ENCODE measurements at places on chromosomes 3 and 15. TPM values are rescaled to one million over a fixed set of nuclear protein-coding genes. Genes with fewer than 3 reads are reported as not detected.

SCN5A gene
- 150 TPM for total RNA-seq

FOXB1 gene
- not detected for total RNA-seq

DNA sequence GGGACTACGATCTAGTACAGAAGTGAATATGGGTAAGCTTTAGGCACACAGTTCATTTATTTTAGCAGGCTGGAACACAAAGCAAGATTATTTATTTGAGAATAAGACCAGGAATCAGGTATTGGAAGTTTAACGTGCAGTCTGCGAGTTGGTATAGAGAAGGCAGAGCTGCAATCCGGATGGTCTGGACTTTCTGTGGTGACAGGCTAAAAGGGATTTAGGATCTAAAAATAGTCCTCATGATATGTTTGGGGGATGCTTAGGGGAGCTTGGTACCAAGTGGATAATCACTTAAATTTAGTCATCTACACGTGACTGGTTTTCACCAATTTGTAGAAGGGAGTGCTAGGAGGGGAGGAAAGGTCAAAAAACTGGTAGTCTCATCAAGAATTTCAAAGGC, 119.4 kb downstream of the DLG1 start:
- no peak for DNase-seq

- DNase-seq, result no peak
Observed at GRCh38 chr3:4986175-4986781, 7.0 kb downstream of the BHLHE40 start.

BRPF1 gene
- 12.0 TPM for total RNA-seq

DNA sequence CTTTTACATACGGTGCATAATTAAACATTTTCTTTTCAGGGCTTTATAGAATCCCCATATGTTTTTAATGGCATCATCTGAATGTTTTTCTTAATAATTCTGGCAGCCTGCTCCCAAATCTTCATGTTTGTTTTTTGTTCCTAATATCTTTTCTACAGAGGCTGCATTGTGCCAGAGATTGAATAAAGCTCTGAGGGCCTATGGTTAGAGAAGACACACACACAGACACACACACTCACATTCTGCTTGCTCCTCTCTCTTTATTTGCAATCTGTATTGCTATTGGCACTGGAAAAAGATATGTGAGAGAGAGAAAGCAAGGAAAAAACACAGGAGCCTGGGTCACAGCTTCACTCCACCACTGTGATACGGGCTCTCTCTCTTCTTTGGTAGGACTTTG, 136.0 kb downstream of the MECOM start:
- DNase-seq, result no peak

AHSG gene
- total RNA-seq, result not detected

DNA sequence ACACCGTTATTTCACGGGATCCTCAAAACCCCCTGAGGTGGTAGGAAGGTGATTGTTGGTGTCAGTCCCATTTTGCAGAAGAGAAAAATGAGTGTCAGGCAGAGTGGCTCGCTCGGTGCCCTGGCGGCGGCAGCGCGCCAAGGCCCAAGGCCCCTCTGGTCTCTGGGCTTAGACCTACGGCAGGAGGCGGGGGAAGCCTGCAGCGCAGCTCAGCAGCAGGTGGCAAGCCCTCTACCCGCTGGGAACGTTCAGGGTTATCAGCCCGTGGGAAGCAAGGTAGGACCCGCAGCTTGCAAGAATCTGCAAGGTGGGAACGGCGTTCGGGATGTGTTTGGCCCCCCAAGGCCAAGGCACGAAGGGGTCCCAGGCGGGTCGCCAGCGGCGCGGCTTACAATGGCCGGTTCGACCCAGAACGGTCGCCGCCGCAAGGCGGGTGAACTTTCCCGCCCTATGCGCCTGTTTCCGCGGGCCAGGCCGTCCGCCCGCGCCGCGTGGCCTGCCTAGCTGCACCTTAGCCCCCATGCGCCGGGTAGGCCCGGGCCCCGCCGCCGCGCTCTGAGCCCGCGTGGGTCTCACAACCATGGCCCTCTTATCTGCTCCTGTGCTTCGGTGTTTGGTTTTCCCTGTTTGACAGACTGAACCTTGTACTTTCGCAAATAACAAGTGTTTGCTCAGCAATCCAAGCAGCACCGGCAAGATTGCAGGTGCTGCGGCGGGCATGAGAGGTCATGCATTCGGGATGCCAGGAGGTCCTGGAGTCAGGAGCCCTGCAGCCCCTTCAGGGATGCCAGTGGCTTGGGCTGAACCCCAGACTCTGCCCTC, 39.7 kb downstream of the CCNL1 start:
- DNase-seq, result no peak

DNA sequence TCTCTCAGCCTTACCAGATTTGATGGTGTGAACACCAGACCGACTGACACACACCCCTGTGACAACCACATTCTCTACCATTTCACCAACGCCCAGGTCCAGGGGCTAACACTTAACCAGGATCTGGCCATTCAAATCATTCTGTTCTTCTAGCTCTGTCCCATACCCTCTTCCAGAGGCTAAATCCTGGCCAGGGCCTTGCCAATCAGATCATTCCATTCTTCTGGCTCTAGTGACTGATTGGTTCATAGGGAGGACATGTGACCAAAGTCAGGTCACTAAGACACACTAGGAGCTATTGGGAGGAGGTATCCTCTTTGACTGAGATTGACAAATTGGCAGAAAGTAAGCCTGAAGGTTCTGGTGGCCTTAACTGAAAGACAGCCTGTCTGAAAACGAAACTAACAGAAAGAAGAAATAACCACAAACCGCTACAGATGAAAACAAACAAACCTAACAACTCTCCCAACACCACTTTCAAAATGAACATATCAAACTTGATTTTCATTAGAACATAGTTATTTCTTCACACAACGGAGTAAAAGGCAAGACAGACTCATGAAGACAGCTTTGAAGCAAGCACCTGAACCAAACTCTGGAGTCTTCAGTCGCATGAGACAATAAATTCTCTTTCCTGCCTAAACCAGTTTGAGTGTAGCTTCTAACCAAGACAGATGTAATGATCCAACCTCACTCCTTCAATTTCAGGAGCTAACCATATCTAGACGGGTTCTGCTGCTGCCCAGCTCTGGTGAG, 68.5 kb downstream of the TRANK1 start:
- no peak for DNase-seq

DNA sequence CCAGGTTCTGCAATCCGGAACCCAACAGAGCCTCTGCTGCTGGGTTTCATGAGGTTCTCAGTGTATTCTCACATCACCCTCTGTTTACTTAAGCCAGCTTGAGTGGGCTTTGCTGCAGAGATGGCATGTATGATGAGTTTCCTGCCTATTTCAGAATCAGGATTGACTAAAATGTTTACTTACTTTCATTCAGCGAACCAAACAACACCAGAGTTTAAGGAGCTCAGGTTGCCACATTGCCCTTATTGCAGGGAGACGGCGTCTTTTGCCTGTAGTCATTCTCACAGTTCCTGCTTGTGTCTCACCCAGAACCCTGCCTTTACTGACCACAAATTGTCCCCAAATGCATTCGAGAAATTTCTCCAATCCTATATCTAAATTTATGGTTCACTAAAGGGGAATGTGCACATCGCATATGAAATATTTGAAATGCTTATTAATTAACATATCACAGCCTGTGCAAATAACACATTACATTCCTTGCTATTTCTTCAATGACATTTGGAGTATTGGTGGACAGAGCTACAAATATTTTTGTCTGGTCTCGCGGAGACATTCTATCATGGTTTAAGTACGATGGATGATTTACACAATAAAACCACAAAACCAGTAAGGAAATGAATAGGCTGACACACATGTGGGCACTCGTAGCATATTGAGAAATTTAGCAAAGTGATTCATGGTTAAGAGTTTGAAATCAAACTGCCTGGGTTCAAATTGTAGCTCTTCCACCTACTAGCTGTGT, 377.2 kb upstream of the CFAP20DC start:
- no peak for DNase-seq

DNA sequence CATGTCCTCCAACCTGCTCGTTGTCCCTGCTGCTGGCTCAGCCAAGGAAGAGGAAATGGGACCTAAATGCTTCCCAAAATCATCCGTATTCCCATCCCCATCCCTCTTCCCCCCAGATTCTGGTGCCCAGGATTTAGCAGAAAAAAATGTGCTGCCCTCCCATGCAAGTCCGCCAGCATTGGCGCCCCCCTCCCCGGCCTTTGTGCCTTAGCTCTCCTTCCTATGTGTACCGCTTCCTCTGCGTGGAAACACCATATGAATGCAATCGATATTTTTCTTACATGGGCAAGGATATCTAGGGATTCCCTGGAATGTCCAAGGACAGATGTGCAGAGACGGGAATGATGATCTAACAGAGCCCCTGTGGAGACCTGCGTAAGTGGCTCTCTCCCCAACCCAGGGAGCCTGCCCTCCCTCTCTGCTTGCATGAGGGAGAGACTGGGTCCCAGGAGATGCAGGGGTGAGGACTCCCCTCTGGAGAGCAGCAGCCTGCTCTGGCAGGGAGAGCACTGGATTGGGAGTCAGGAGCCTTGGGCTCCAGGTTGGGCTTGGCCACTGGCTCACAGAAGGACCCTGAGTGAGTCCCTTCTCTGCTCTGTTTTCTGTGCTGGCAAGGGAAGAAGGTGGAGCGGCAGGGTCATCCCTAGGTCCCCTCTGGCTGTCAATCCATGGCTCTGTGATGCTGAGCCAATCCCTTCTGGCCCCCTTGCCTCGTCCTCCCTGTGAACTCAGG, 227.2 kb downstream of the XXYLT1 start:
- DNase-seq, result no peak

GRCh38 chr3:146747928-146748327, 142.8 kb upstream of the PLSCR5 start:
- DNase-seq, result no peak

- DNase-seq, result no peak
Observed at GRCh38 chr3:16011376-16011775, 163.1 kb upstream of the GALNT15 start.

DNA sequence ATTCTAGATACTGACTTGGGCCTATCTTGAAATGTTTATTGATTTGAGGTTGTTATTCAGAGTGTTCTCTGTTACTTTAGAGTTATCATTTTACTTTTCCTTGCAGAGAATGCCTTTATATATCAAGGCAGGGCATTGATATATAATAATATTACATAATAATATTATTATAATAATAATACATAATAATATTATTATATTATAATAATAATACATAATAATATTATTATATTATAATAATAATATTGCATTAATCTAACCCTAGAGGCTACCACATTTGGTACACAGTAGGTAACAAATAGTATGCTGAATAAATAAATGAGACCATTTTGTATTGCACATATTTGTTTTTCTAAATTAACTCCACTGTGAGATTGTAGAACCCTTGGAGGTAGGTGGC, 216.3 kb downstream of the EFHB start:
- DNase-seq, result no peak

- no peak for DNase-seq
Observed at GRCh38 chr3:154971771-154972326, 108.3 kb upstream of the MME start.

DNA sequence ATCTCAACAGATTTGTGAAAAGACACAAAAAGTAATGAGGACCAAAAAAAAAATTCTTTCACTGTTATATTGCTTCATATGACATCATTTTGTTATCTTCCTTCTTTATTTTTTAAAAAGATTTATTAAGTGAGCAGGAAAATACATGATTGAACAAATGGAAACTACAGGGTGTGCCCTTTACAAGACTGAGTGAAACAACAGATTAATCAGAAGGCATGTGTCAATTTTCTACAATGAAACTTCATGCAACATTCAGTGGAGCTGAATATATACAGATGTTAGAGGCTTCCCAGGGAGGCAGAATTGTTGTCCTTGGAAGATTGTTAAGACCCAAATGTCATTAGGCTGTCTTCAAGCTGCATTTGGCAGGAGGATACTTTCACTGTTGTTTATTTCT, 28.4 kb upstream of the SLC2A2 start:
- DNase-seq, result no peak

LSM3 gene
- 13.5 TPM for total RNA-seq

DNA sequence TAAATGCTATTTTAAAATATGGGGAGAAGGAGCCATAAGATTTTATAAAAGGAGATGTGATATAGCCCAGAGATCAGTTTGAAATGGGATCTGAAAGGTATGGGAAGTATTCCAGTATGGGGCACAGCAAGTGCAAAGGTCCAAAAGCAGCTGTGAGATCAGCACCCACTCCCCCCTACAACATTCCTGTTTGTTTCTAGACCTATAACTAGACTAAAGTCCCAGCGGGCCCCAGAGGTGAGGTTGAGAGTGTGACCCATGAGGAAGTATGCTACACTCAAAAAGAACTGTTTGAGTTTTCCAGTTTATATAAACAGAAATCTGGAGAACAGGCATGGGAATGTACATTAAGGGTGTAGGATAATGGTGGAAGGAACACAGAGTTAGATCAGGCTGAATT, 152.5 kb downstream of the TBC1D5 start:
- DNase-seq, result no peak

- no peak for DNase-seq
Observed at GRCh38 chr3:69743975-69744906, 5.0 kb downstream of the MITF start.

- no peak for DNase-seq
Observed at GRCh38 chr3:122003112-122003511, 18.9 kb downstream of the ILDR1 start.

COMMD2 gene
- total RNA-seq, result 20.8 TPM

GRCh38 chr3:4322635-4323034, 19.5 kb downstream of the SETMAR start:
- DNase-seq, result no peak

GOLGA6L6 gene
- not detected for total RNA-seq

DNA sequence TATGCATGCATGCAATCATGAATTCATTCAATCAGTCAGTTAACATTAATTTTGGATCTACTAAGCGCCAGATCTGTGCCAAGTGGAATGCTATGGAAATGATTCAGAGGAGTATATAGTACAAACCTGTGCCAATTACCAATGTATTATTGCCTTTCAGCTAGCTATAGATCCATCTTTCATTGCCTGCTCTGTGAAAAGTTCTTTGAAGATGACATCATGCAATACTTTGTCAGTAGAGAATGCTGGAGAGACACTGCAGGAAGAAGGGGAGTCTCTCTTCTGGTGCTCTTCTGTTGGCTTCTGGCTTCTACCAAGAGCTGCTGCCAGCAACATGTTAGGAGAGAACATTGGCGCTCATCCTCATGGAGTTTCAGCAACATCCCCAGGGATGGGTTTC, 81.0 kb upstream of the LMCD1 start:
- DNase-seq, result no peak

- no peak for DNase-seq
Observed at GRCh38 chr3:152309031-152309430, 40.3 kb downstream of the MBNL1 start.

EEFSEC gene
- total RNA-seq, result 14.7 TPM

GRCh38 chr3:160941885-160942494, 163.2 kb downstream of the B3GALNT1 start:
- peak; percentile 41 for DNase-seq

GRCh38 chr3:111080413-111080812, 8.8 kb downstream of the NECTIN3 start:
- DNase-seq, result no peak

GRCh38 chr3:47186285-47186684, 22.4 kb upstream of the SETD2 start:
- DNase-seq, result no peak

- no peak for DNase-seq
Observed at GRCh38 chr3:179826247-179826637, 173.4 kb downstream of the USP13 start.

GRCh38 chr3:147872568-147872967, 463.4 kb downstream of the ZIC1 start:
- no peak for DNase-seq

Measured in right cardiac atrium (tissue), 5 donors.